ENCODE measurements at places on chromosomes 11 and 22.

GRCh38 chr22:37753746-37754145 lies 54.0 kb upstream of the GCAT start:
- peak; percentile 47 for DNase-seq

- no peak for DNase-seq
Observed at GRCh38 chr11:65502274-65502554, 3.4 kb downstream of the MALAT1 start.

GRCh38 chr11:122715548-122716440 lies 60.3 kb downstream of the UBASH3B start:
- no peak for DNase-seq

DNA sequence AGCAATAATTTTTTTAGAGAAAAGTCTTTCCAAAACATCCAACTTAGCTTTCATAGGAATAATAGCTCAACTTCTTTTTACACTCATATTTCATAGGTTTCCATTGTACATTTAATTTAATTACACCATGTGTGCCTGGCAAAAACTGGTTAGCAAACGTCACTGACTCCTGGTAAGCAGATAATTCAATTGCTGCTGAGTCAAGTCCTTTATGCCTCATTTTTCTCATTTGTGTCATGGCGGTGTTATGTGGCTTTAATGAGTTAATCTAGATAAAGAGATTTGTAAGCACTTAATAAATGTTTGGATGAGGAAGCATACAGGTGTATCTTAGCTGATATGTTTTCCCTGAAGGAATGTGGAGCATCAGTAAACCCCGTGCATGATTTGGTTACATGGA lies 41.2 kb upstream of the PAK1 start:
- DNase-seq: no peak

DNA sequence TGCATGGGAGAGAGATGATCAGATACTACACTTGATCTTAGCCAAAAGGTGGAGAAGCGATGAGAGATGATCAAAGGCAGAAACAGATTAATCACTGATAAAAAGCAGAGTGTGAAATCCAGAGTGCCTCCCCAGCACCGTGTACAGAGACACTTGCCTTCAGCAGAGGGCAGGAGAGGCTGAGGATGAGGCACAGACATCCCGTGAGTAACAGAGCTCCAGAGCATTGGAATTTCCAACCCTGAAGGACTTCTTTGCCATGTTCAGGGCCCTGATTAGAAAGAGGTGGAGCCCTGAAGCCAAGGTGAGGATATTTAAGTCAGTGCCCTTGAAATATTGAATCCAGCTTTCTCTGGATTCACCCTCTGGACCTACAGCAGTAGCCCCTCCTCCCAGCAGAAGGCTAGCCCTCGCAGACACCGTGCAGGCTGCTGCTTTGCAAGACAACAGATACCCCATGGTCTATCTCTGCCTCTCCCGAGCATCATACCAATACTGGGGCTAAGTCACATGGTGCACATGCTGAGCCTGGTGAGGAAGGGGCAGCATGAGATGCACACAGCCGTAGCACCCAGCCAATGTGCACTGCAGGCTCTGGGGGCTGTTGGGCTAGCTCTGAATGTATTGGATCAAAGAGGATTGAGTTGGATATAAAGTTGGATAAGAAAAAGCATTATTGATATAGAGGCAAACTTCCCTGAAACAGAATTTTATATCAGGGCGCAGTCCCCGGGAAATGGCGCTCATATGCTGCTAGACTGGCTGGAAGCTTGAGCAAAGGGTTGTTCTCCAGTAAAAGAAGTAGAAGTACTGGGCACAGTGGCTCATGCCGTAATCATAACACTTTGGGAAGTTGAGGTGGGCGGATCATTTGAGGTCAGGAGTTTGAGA lies 200.3 kb upstream of the B3GAT1 start:
- no peak for DNase-seq

DNA sequence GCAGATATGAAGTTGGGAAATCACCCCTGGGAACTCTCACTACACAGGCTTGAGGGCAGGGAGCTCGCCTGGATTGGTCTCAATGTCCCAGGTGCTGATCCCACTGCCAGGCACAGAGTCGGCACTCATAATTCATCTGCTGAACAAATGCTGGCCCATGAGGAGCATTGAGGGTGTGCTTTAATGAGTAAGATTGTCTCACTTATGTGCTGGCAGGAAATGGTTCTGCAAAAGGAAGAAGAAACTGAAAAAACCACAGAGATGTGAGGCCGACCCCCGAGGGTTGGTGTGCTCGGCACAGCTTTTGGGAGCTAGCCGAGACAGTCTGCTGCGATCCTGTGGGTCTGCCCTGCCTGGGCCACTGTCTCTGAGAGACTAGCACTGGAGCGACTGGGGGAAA lies 9.4 kb downstream of the PLAAT2 start:
- no peak for DNase-seq

- no peak for DNase-seq
Observed at GRCh38 chr22:40444178-40444831, 73.9 kb downstream of the SGSM3 start.

DNA sequence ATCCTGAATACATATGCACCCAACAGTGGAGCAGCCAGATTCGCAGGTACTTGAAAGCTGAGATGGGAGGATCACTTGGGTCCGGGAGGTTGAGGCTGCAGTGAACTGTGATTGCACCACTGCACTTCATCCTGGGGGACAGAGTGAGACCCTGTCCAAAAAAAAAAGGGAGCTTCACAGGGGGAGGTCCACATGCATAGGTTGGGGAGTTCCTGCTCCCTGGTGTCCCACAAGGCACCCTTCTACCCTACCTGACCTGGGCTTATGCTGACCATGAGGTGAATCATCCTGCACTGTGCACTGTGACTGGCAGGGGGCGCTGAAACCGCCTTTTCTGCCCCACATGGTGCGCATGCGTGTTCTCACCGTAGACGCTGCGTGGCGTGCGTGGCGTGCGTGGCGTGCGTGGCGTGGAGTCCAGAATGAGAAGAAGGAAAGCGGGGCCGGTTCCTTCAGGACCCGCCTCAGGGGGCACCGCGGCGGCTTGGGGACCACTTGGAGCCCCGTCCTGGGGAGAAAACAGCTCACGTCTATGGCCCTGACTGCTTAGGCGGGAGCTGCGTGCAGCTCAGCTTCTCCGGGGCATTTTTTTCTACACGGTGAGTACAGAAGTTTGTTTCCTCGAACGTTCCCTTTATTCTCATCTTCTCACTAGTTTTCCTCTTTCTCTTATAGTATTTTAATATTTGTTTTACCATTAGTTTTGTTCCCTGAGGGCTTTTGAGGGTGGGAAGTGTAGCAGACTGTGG lies 116.6 kb upstream of the GRK3 start:
- DNase-seq: peak; percentile 94

- peak; percentile 29 for DNase-seq
Observed at GRCh38 chr11:34405079-34405858, 33.5 kb upstream of the CAT start.

DNA sequence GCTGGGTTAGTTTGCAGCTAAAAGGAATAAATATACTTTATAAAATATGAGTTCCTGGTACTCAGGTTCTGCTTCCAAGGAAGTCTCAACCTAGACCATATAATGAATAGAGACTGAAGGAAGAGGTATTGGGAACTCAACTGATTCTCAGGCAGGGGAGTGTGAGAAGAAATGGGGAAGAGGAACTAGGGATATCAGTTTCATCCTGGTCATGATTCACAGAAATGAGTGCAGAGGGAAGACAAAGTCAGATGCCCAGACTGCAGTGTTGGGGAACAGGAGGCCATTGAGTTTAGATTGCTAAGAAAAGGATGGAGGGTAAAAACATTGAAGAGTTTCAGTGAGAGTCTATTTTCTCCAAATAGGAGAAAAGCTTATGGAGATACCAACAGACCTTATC lies 28.8 kb downstream of the PLAAT5 start:
- DNase-seq: no peak

DNA sequence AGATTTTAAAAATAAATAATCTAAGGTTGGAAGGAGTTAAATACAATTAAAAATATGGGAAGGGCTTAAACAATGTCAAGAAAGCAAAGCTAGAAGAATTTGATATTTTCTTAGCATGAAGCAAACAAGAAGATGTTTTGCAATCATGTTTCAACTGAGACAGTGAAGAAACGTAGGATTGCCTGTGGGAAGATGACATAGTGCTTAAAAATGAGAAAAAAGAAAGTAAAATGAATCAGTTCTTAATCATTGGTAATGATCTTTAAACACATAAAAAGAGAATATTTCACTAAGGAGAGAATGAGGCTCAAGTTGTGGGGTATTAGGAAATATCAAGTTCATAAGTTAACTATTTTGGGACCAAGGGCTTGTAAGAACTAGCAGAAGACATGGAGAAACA lies 855.0 kb downstream of the METTL15 start:
- DNase-seq: peak; percentile 7

DNA sequence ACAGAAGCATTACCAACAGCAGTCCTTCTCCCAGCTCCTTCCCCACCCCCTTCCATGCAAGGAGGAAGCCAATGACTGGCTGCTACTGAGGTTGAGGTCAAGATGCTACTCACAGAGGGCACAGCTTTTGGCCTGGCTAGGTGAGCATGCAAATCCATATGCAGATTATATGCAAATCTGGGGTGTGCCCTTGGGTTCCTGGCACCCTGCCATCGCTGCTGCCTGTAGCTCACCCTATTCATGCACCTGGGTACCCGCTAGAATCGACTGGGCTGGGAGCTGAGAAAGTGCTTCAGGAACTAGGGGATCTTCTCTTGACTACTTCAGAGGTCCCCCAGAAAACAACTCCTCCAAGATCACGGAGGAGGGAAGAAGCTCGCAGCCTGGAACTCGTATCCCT lies 4.0 kb downstream of the DSCAML1 start:
- no peak for DNase-seq

GRCh38 chr11:123517559-123518364 lies 87.7 kb downstream of the GRAMD1B start:
- DNase-seq: no peak

- DNase-seq: peak; percentile 82
Observed at GRCh38 chr22:30328466-30329049, 1.8 kb upstream of the TBC1D10A start.

DNA sequence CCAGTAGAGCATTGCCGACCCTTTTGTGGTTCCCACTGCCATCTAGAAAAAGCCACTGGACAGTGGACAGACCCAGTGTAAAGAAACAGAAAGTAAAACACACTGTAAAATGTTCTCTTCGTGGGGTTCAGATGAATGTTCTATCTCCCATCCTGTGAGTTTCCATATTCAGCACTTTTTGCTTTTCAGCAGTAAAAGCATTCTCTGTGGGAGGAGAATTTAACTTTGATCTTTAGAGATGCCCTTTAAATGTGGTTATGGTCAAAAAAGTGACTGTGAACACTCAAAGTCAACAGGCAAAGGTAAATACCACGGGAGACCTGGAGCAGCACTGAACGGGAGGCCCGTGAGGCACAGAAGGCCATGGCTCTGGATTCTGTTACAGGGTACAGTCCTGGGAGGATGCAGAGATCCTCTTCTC lies 53.9 kb downstream of the FLI1 start:
- no peak for DNase-seq

DNA sequence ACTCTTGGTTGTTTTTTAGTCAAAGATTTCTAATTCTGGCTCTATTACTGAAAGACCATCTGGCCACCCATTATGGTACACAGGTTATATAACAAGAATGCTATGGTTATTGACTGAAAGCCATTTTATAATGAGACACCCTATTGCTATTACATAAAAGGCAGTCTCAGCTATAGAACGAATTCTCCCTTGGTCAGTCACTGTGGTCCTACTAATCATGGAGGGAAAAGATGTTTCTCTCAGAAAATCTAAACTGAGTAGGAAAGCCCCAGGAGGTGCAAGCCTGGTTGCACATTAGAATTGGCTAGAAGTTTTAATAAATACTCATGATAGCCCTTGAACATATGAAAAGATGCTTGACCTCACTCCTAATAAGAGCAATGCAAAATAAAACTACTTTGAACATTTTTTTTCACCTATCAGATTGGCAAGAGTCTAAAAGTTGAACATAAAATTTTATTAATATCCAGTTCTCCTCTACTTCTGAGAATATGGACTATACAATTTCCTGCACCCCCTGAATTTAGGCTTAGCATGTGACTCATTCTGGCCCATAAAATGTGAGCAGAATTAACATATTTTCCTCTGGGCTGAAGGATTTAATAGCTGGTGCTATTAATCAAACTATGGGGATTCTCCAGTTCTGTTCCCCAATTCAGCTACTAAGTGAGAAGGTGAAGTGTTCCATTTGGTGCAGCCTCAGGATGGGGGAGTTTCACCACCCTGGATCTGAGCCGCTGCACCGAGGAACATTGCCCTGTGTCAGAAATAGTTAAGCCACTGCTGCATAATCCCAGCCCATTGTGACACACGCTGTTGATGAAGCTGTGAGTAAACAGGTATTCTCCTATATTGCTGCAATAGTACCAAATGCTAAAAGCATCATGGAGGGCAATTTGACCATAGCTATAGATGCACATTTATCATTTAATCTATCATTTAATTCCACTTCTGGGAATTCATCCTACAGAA lies 11.5 kb upstream of the CRKL start:
- peak; percentile 33 for DNase-seq

GRCh38 chr11:119318240-119319135 lies 1.6 kb upstream of the MCAM start:
- DNase-seq: peak; percentile 99

- DNase-seq: no peak
Observed at GRCh38 chr22:26597026-26597425, 7.1 kb upstream of the TPST2 start.

DNA sequence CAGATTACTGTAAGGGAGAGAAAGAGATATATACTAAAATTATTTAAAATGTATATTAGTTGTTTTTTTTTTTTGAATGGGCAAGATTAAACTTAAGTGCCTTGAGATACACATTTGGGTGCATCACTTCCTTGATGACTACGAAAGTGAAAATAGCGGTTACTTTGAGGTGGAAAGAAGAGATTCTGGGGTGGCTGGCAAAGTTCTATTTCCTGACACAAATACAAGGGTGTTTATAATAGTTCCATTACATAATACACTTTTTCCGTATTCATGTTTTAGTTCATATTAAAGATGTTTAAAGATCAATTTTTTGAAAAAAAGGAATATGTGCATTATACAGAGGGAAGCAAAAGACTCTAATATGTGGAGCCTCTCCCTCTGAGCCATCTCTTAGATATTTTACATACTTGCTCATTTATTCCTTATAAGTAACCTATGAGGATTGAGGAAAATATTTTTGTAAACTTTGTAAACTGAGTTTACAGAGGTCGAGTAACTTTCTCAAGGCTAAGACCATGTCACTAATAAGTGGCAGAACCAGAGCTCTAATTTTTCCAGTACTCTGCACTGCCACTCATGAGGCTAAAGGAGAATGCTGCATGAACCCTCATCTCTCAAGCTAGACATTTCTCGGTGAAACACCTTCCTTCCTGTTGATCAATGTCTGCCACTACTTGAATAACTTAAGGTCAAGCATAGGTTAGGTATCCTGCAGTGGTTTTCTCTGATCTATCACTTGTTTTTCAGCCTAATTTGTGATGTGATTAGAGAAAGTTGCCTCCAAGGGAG lies 58.6 kb downstream of the DDIAS start:
- DNase-seq: no peak

- peak; percentile 39 for DNase-seq
Observed at GRCh38 chr11:18632841-18633240, 1.3 kb downstream of the SPTY2D1 start.

DNA sequence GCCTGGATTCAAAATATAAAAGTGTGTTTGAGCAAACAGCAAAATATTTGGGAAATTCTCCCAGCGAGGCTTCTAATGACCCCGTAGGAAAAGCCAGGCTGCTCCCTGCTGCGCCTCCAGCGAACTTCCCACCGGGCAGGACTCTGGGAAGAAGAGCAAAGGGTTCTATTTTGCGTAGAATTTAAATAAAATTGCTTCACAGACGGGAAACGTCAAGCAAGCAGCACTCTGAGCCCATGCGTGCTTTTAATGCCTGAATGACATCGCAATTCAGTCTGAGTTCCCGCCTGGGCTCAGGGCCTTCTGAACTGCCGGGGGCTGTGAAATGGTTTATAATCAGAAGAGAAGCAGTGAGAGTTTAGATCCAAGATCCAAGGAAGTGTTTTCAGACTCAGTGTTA lies 775.1 kb downstream of the BRD1 start:
- DNase-seq: no peak
